ENCODE measurements at places on chromosomes 13 and 19. TPM values are rescaled to one million over a fixed set of nuclear protein-coding genes. Genes with fewer than 3 reads are reported as not detected.

GRCh38 chr13:48636550-48636949 is 17.2 kb upstream of the CYSLTR2 start:
- no peak for DNase-seq

GRCh38 chr13:113093580-113094409 is 11.8 kb upstream of the F7 start:
- no peak for DNase-seq

GRCh38 chr13:90622541-90622940 is 724.9 kb upstream of the MIR17HG start:
- no peak for DNase-seq

DNA sequence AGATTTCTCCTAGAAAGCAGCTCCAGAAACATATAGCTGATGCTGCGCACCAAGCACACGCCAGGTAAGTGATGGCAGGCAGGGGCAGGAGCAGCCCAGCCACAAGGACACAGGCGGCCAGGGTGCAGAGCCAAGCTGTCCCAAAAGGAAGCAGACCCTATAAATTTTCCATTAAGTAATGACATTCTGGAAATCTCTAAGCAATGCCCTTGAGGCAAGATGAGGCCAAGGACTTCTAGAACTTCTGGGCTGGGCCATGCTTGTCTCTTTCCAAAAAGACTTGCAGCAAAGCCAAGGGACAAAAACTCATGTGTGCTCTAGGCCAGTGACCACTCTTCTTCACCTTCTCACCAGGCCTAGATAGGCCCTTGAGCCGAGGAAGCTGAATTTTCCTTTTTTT is 42.2 kb upstream of the EPHX3 start:
- no peak for DNase-seq

GNA15 gene
- 0.64 TPM for polyA plus RNA-seq

TTYH1 gene
- polyA plus RNA-seq: 14.1 TPM

DNA sequence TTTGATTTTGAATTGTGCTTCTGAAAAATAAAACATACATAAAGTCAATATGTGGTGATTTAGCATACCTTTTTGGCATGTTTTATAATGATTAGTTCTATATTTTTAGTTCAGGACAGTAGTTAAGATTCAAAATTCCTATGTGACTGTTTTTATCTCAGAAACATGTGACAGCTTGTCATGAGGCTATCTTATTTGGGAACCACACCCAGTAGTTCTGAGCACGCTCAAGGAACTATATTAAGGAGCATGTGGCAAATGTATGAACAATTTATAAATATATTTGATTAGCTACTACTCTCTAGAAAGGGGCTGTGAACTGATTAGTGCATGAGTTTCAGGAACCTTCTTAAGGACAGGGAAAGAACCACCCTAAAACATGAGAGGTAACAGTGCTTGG is 38.8 kb downstream of the FGF9 start:
- no peak for DNase-seq

GRCh38 chr13:41458187-41458760 is 924 bp downstream of the RGCC start:
- DNase-seq: no peak

GRCh38 chr19:45413497-45413896 is 7.1 kb downstream of the POLR1G start:
- no peak for DNase-seq

DNA sequence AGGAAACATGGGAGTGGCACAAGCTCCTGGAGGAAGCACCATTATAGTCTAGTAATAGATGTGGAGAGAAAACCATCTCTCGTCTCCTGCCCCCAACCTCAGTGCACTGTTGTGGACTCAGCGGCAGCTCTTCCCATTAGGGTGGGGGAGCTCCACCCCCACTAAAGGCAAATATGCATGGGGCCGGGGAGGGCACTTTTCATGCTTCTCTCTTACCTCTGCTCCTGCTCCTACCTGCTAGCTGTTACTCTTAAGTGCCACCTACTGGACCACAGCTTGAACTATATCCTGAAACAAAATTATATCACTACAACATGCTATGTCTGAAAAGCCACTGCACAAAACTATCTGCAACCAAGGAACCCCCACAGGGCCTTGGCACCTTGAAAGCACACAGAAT is 112.6 kb upstream of the DACH1 start:
- no peak for DNase-seq

GRCh38 chr19:39679056-39679790 is 23.5 kb downstream of the LGALS16 start:
- DNase-seq: no peak

PPP6R1 gene
- 53.0 TPM for polyA plus RNA-seq

ERICH4 gene
- polyA plus RNA-seq: 6.8 TPM

OVOL3 gene
- polyA plus RNA-seq: 0.21 TPM

DNA sequence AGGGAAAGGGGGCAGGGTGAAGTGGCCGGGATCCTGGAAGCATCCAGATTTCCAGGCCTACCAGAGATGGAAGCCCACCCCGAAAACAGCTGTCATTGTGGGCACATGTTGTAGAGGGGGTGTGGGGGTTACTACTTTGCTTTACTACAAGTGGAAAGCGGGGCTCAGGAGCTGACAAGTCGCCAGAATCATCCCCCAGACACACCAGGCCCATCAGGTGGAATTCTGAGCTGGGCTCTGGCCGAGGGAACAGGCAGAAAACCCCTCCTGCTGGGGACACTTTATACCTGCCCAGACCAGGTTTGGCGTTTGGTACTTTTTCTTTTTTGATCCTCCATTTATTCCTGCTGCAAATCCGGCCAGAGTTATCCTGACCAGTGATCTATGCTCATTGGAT is 3.8 kb downstream of the CDX2 start:
- DNase-seq: no peak

GRCh38 chr13:34356686-34357434 is 538.9 kb downstream of the RFC3 start:
- no peak for DNase-seq

DNA sequence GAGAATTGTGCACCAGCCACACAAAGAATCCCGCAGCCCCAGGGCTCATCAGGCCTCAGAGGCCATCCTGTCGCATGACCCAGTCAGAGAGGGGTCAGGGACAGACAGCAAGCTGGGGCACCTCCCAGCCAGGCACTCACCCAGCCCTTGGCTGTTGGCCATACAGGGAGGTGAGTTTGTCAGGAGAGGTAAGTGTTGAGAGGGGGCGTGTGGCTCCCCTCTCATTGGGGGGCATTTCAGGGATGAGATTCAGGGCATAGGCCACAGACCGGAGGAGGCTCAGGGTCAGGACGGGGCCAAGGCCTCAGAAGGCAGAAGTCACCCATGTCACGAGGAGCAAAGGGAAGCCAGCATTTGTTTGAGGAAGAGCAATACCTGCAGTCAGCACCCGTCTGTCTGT is 37.1 kb downstream of the MYO9B start:
- DNase-seq: no peak

DNA sequence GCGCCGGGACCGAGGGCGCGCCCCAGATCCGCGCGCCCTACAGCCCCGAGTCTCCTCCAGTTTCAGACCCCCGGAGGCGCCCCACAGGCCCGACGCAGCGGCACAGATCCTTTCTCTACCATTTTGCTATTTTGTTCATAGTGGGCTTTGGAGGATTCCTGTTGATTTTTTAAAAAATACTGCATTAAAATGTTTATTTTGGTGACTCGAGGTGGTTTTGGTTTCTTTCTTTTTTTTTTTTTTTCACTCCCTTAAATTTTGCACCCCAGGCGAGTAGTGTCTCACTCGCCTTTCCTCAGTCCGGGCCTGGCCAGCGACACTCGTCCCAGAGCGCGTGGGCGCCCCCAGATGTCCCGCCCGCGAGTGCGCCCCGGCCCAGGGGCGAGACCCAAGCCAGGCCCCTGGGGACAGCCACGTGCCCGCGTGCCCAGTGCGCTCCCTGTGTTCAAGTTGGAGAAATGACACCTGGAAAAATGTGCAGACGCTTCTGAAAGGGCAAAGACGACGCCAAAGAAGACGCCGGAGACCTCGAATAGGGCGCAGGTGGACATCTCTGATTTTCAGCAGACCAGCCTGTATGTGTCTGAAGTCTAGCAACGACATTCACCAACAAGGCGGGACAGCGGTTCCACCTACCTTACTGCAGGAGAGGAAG is 471 bp upstream of the INSR start:
- DNase-seq: no peak

- no peak for DNase-seq
These were observed 9.9 kb upstream of the ACP7 start for GRCh38 chr19:39074205-39074692.
